ENCODE measurements at places on chromosomes 1 and 21.

- no peak for DNase-seq
Observed at GRCh38 chr1:113391649-113392271, 1.4 kb downstream of the MAGI3 start.

DNA sequence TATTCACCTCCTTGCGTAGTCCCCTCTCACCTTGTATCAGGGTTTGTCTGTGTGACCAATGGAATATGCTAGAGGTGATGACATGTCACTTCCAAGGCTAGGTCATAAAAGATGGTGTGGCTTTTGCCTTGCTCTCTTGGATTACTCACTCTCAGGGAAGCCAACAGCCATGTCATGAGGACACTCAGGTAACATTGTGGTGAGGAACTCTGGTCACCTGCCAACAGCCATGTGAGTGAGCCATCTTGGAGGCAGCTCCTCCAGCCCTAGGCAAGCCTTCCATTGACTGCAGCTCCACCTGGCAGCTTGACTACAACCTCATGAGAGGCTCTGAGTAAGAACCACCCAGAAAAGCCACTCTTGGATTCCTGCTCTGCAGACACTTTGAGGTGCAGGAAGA is 11.0 kb upstream of the HEYL start:
- no peak for DNase-seq

GRCh38 chr21:27565364-27565763 is 598.5 kb upstream of the ADAMTS5 start:
- no peak for DNase-seq

DNA sequence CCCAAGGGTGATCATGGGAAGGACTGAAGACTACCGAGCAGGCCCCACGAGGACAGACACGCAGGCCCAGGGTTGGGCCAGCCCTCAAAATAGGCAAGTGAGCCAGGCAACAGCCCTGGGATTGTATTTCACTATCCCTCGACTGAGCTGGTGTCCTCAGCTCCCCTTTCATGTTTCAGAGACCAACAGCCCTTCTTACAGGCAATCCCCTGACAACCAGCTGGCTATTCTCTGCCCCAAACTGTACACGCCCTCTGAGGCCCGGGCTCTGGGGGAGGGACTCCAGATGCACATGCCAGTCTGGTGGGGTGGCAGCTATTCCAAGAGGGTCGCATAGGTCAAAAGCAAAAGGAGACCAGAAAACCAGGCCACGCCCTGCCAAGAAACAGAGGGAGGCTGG is 243.0 kb downstream of the TOMM20 start:
- no peak for DNase-seq

- no peak for DNase-seq
Observed at GRCh38 chr1:56566994-56567393, 12.4 kb downstream of the PLPP3 start.

DNA sequence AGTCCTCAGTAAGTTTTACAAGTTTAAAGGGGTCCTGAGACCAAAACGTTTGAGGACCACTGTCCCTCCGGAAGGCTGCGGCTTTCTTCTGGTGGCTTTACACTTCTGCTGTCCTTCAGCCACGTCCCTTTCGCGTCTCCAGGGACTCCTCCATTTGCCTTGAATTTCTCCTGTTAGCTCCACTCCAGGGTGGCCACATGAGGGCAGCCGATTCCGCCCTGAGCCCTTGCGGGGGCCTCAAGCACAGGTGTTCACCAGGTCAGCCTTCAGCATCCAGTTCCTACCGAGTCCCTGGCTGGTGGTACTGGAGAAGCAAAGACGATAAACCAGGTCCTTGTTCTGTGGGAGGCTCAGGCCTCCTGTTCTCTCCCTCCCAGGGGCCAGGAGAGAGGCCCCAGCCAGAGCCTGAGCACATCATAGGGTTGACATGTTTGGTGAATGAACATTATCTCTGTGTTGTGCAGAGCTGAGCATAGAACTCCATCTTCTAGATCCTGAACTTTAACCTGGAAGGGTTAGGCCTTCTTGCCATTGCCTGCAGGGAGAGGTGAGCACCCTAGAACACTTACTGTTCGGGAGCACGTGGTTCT is 27.4 kb upstream of the COQ8A start:
- DNase-seq: peak; percentile 61

DNA sequence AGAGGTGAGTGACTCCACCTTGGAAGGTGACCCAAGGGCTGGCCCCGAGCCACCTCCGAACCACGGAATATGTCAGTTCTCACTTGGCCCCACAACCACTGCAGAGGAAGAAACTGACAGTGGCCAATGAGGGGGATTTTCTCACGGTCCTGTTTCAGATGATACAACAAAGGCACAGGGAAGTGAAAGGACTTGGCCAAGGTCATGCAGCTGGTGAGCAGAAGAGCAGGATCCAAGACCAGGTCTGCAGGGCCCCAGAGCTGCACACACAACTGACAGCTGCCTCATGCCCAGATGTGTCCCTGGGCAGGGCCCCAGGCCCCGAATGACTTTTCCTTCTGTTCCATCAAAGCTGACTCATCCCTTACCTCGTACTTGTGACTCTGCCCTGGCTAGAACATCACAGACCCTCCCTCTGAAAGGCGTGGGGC is 25.8 kb upstream of the EVA1B start:
- DNase-seq: no peak
